ENCODE measurements at places on chromosomes 1 and 21.

DNA sequence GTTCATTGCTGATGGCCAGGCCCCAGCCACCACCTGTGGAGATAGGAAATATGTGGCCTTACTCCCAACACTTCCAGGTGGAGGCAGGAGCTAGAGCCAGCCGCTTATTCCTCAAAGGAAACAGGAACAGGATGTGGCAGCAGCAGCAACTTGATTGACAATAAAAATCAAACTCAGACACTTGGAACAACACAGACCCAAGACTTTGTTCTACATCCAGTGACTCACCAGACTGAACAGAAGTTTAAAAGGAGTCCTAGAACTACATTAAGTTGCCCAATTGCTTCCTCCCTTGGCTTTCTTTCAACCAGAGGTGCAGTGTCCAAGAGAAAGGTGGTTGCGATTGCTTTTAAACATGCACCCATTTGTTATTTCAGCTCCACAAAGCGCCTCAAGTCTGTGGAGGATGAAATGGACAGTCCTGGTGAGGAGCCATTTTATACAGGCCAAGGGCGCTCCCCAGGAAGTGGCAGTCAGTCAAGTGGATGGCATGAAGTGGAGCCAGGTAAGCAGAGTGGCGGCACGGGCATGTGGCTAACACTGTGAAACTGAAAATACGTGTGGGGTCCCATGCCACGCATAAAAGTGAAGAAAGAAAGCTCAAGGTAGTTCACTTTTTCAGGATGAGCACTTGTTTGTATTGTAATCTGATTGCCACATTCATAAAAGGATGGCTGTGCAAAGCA, 276.6 kb downstream of the NFIA start:
- DNase-seq: no peak

DNA sequence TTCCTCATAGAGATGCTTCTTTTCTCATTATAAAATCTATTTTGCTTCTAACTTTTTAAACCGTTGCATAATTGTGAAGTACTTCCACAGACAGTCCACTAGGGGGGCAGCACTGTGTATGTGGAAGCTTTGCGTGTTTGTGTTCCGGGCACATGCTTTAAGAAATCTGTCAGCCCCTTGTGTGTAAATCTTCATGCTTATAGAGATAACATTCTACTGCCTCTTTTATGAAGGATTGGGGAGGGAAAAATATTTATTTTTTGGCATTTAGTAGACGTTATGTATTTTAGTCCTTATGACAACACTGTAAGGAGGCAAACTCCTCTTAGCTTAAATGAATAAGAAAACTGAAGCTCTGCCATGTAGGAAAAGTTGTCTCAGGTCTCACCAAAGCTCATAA, 157.3 kb upstream of the PTGFR start:
- DNase-seq: no peak

- no peak for DNase-seq
These were observed 39.8 kb upstream of the FHAD1 start for GRCh38 chr1:15207031-15207828.

- DNase-seq: no peak
These were observed 80.3 kb upstream of the RGS4 start for GRCh38 chr1:162988869-162989268.

GRCh38 chr1:202658769-202659168, 51.5 kb downstream of the SYT2 start:
- DNase-seq: no peak

Measured in inflammatory macrophage (primary cell).